ENCODE measurements at places on chromosomes 2 and 18.

- no peak for DNase-seq
Measured at GRCh38 chr2:119475225-119475856, 43.7 kb downstream of the TMEM37 start.

GRCh38 chr2:79005216-79005615 is 20.3 kb upstream of the REG3G start:
- DNase-seq, result no peak

GRCh38 chr2:182914852-182915251 is 48.4 kb upstream of the FRZB start:
- DNase-seq, result no peak

GRCh38 chr2:151845884-151846283 is 17.7 kb upstream of the ARL5A start:
- no peak for DNase-seq

GRCh38 chr18:41693008-41693407 is 262.0 kb upstream of the PIK3C3 start:
- DNase-seq, result no peak

GRCh38 chr2:197959383-197959782 is 155.0 kb downstream of the PLCL1 start:
- DNase-seq, result no peak

DNA sequence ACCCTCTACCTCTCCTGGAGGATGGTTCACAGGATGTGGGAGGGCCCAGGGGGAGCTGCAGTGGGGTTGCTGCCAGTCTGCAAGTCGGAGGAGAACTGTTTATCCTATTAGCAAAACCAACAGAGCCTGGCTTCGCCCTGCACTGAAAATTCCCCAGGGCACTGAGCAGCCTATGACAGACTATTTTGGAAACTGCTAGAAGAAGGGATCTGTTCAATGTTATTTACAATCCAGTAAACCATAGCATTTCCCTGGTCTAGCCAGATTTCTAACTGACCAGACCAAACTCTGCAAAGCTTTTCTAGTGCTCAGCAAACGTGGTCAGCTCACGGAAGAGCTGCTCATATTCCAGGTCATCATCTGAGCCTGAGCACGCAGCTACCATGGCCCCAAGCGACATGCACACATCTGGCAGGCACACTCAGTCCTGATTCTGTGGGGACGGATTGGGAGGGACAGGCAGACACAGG is 64.8 kb upstream of the PID1 start:
- DNase-seq, result no peak

DNA sequence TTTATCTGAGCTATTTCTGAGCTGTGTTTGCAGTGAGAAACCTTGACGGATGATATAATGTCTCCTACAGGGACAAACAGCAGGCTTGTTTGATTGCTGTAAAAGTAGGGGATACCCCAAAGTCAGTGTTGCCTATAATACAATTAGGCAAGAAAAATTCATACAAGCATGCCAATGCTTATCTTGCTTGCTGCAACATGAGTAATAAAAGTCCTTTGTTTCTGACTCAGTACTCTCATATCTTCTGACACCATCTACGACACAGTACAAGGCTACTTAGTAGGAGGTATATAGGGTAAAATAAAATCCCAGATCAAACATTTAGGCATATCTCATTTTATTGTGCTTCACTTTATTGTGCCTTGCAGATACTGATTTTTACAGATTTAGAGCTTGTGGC is 33.0 kb downstream of the ERBB4 start:
- DNase-seq, result no peak

GRCh38 chr2:150387586-150388288 is 99.7 kb downstream of the RND3 start:
- DNase-seq, result no peak

DNA sequence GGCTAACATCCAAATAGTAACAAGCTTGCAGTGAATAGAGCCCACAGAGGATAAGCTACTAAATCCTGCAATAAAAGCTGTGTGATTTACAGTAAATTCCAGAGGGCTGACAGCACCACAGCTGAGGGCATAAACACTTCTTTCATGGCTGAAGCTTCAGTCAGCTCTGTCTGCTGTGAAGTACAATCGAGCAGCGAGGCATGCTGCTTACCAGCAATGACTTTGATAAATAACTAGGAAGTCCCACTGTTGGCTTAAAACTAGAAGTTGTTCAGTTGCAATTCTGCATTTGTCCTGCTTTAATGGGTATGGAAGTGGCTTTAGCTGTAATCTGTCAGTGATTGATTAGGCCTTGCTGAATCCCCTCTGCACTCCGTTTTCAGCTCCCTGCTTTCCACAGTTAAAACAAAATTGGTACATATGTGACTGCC is 65.2 kb upstream of the FIGN start:
- DNase-seq, result no peak

GRCh38 chr18:2847317-2848246 is 776 bp downstream of the EMILIN2 start:
- no peak for DNase-seq

DNA sequence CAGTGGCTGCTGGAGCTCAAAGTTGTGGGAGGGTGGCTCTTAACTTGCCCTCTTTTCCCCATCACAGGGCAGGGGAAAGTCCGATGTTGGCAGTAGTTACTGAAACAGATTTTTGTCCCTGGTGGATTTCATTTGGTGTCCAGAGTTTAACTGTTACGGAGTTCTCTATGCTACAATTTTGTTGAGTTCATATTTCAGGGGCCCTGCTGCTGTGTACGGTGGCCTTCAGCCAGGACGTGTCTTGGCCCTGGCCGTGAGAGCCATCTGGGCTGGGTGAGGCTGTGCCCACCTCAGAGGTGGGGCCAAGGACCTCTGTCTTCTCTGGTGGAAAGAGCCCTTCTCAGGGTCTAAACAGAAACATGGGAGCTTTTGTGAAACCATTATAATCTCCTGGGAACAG is 67.4 kb downstream of the SH3YL1 start:
- DNase-seq, result no peak

- DNase-seq, result no peak
Measured at GRCh38 chr18:50696929-50697328, 122.9 kb downstream of the MRO start.

GRCh38 chr2:240563951-240564560 is 3.9 kb downstream of the DUSP28 start:
- no peak for DNase-seq

DNA sequence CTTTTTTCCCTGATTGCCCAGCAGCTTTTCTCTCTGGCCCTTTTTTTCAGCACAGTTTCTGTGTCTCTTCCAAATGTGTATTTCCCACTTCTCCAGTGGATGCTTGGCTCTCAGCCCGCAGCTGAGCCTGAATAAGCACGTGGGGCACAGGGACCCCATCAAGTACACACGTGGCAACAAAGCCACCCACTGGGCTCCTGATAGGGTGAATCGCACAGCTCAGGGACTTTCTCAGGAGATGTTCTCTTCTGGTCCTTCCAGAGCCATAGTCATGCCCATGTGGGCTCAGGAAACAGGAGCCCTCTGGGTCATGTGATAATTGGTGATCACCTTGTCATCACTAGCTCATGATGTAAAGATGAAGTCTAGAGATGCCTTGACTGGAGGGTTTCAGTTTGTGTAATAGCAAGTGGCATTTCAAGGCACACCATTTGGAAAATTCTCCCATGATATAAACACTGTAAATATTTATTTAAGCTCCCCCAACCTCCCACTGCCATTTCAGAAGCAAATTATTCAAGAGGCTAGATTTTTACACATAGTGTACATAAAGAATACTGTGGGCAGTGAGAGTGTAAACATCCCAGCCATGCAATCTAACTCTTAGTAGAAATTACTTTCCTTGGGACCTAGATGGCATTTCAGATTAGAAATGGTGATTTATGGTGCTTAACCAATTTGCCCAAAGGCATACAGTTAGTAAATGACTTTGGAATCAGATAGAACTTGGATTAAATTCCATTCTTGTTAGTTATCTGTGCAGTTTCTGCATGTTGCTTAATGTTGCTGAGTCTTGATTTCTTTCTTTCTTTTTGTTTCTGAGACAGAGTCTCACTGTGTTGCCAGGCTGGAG is 597.5 kb downstream of the SLC4A3 start:
- no peak for DNase-seq

GRCh38 chr2:145644820-145645302 is 1124.9 kb upstream of the ZEB2 start:
- no peak for DNase-seq

DNA sequence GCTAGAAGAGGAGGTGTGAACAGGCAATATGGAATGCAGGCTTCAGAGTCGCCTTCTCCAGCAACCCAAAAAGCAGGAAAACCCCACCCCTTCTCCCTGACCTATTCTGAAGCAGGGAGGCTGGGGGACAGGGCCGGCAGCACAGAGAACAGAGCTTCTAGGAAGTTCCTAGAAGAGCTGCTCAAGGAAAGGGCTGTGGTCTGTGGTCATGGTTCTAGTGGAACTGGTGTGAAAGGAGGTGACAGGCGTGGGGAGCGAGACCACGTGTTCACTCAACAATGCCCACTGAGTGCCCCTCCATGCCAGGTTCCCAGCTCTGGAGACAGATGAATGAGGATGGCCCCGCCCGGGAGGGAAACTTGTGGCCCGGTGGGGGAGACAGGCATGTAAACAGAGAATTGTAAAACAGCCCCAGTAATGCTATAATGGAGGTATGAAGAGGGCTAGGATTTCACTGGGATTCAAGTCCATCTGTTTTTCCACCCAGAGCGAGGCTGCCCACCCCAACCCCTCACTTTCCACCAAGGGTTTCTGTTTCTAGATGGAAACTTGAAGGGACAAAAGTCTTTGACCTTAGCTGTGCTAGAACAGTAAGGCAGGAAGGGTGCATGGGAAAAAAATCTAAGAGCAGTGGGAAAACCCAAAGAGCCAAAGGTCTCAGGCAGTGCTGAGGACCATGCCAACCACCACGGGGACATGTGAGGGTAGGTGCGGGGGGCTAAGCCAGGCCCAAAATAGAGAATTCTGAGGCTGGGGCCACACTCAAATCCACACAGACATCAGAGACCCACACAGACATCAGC is 71.8 kb downstream of the TNS1 start:
- no peak for DNase-seq

DNA sequence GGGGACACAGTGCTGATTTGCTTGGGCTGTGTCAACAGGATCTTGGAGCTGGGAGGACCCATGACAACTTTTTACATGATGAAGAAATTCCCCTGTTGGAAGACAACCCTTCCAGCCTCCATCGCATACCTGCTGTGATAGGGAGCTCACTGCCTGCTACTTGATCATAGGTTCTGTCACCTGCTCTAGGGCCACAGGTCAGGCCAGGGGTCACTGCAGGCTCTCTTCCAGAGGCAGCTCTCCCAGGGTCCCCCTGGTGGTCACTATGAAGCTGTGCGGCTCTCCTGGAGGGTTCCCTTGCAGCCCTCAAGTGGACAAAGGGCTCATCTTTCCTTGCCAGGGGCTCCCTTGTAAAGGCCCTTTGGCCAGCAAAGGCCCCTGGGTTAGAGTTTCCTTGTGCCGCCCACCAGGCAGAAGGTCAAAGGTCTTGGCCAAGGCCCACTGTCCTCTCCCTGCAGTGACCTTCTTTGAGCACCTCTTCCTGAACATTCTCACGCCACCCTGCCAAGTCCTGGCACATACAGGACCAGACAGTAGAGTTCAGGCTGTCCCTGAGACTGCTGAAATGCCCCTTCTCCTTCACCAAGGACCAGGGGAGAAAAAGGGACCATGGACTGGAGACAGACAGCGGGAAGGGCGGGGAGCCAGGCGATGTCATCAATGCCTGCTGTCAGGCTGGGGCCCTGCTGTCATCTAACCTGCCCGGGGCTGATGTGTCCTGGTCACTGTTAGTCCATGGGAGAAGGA is 345.1 kb downstream of the DYSF start:
- no peak for DNase-seq

GRCh38 chr18:76988827-76989646 is 143.5 kb downstream of the MBP start:
- no peak for DNase-seq

DNA sequence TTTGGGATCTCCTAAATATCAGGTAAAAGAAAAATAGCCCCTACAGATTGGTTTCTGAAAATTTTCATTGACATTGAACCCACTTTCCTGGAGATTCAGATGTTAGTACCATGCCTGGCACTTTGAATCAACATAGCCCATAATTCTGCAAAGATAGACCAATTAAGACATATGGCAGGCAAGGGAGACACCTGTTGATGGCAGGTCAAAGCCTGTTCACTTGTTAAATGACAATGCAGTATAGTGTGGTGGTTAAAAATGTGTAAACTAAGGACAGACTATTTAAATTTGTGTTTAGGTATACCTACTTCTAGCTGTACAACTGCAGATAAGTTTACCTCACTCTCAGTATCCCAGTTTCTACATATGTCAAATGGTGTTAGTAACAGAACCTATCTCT is 178.1 kb upstream of the MMADHC start:
- DNase-seq, result no peak

- DNase-seq, result no peak
Measured at GRCh38 chr18:12092398-12093229, 1.0 kb upstream of the ANKRD62 start.

GRCh38 chr2:232235716-232236115 is 142.8 kb upstream of the ALPP start:
- DNase-seq, result no peak

DNA sequence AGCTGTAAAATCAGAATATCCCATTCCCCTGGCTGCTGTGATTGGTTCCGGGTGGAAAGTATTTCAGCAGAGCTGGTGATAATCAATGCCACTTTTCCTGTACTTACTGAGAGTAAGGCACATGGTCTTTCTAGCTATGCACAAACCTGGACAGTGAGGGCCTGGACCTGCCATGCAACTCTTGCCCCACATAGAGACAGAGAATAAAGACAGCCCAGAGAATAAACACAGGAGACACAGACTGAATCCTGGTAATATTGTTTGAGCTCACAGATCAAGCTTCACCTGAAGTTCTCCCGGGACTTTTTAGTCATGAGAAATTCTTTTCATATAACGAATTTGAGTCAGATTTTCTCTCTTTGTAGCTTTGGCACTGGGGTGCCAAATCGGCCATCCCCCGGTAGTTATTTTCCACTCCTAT is 81.9 kb downstream of the ACAA2 start:
- no peak for DNase-seq

DNA sequence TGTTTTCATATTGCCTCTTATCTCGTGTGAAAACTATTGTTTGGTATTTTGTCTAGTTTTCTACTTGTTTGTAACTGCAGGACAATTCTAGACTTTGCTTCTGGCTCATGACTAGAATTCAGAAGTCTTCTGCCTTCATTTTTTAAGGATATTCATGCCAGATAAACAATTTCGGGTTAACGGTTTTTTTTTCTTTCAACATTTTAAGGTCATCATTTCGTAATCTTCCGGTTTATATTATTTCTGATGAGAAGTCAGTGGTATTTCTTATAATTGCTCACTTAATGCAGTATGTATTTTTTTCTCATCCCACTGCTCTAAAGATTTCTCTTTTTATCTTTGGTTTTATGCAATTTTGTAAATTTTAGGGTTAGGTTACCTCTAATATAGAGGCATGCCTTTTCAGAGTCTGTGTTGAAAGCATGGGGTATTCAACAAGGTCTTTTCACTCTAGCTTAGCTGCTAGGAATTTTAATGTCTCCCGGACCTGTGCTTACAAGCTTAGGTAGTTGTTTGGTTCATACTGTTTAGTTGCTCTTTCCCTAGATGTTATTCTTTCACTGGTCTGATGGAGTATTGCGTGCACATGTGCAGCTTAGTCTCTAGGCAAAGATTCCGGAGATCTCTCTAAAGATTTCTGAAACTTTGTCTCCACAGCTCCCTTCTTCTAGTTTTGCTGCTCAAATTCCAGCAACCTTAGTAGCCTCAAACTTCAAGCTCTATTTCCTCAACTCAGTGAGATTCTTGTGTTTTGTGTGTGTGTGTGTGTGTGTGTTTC is 198.1 kb downstream of the MCFD2 start:
- no peak for DNase-seq
